ENCODE measurements at places on chromosomes 11 and 22.

DNA sequence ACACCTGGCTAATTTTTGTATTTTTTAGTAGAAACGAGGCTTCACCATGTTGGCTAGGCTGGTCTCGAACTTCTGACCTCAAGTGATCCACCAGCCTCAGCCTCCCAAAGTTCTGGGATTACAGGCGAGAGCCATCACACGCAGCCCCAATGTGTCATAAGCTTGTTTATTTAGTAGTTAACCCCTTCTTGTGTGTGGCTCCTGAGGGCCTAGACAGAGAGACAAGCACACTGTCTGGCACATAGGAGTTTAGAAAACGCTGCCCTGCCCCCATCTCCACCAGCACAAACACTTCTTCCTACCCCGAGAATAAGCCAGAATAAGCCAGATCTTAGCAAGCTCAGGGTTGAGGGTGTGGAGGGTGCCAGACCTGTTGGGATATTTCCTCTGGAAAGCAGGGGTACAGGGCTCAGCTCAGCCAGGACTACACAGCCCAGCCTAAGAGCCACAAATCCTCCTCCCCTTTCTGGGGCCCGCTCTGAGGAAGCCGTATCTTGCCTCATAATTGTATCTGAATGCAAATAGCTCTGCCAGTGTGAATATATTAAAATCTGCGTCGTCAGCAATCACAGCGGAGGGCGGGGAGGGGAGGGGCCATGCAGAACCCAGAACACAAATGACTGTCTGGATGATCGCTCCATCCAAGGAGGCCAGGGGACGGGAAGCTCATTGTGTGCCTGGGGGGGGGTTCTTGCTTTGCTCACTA is 247.3 kb downstream of the MN1 start:
- DNase-seq, result no peak

DNA sequence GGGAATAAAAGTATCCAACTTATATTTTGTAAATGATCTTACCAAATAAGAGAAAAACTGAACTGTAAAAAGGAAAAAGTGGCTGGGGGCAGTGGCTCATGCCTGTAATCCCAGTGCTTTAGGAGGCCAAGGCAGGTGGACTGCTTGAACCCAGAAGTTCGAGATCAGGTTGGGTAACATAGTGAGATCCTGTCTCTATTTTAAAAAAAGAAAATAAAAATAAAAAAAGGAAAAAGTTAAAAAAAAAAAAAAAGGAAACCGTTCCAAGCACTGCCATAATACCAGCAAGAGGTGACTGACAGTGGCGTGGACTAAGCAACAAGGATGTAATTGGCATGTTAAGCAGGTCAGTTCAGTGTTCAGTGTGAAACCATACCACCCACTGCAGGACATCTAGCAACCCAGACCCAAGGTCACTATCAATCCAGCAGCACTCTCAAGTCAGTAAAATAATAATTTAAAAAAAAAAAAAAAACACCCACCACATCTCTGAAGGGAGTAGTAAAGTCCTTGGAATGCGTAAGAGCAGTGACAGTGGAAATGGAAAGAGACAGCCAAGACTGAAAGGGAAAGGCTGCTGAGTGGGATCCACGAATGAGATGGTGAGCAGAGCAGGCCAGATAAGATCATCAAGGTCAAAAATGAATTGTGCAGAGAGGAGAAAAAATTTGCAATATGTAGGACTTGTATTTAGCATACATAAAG is 43.6 kb downstream of the MAPK1 start:
- DNase-seq, result no peak

DNA sequence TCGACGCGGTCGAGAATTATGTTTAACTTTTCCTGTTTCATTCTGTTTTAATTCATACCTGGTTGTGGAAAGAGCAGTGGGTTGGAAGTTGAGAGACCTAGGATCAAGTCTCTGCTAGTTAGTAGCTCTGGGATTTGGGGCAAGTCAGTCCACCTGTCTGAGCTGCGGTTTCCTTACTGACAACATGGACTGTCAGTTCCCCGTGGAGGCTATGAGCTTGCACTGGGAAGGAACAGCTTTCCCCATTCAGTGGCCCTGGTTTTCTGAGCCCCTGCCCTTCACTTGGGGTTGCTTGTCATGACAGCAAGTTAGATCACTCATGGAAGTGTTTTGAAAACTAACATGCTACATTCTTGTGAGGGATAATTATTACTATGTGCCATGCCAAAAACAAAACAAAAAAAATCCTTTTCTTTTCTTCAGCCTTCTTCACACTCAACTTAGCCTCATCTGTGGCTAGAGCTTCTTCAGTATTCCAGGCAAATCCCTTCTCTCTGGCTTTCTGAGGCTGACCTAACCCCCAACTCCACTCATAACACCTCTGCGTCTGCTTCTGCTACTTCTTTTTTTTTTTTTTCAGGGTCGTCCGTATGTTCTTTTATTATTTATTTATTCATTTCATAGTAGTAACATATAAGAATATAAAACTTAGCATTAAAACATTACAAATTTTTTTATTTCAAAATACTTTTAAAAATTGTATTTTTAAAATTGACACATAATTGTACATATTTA is 43.0 kb upstream of the ZBED5 start:
- DNase-seq, result no peak

DNA sequence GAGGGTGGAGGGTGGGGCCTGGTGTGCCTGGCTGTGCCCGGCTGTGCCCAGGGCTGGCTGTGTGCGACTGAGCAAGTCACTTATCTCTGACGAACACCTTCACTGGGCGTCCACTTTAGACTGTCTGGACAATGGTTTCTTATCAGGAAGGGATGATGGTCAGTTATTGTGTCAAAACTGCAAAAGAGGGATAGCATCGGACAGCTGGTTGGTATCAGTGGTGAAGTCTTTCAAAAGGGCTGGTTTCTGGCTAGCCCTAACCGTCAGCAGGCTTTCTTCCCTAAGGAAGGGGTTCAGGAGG is 4.1 kb upstream of the MGAT3 start:
- no peak for DNase-seq

GRCh38 chr11:117315285-117316196 is 515 bp downstream of the BACE1 start:
- no peak for DNase-seq

GRCh38 chr22:25569983-25570382 is 5.5 kb downstream of the GRK3 start:
- no peak for DNase-seq

DNA sequence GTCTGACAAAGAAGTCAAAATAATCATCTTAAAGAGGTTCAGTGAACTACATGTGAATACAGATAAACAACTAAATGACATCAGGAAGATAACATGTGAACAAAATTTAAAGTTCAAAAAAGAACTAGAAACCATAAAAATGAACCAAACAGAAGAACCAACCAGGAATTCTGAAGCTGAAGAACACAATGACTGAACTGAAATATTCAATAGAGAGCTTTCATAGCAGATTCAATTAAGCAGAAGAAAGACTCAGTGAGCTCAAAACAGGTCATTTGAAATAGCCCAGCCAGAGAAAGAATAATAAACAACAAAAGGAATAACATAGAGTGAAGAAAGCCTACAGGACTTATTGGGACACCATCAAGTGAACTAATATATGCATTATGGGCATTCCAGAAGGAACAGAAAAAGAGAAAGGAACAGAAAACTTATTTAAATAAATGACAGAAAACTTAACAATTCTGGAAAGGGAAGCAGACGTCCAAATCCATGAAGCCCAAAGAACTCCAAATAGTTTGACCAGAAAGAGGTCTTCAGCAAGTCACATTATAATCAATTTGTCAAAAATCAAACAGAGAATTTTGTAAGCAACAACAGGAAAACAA is 11.0 kb upstream of the SLC36A4 start:
- DNase-seq, result no peak

DNA sequence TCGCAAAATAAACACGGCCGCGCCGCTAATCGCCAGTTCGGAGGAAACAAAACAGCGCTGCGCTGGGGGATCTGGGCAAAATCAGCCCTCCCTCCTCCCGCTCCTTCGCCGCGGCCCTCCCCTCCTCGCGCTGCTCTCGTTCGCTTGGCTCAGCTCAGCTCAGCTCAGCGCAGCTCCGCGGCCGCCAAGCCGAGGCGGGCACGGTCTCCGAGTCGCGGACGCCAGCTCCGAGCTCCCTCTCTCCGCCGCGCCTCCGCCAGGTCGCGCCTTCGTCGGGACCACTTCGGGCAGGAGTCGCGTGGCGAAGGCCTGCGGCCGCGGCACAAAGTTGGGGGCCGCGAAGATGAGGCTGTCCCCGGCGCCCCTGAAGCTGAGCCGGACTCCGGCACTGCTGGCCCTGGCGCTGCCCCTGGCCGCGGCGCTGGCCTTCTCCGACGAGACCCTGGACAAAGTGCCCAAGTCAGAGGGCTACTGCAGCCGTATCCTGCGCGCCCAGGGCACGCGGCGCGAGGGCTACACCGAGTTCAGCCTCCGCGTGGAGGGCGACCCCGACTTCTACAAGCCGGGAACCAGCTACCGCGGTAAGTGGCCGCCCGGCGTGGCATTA is at the start of gene SPON1:
Gene SPON1 (plus strand): TSS at position 162 of the 607 bp plus-strand sequence. CDS start 182 bp downstream, at position 344.
- DNase-seq, result no peak

GRCh38 chr11:45881708-45882368 is 3.6 kb upstream of the MAPK8IP1 start:
- DNase-seq, result no peak

- DNase-seq, result no peak
These were observed 18.5 kb downstream of the FIBIN start for GRCh38 chr11:27012234-27012921.

DNA sequence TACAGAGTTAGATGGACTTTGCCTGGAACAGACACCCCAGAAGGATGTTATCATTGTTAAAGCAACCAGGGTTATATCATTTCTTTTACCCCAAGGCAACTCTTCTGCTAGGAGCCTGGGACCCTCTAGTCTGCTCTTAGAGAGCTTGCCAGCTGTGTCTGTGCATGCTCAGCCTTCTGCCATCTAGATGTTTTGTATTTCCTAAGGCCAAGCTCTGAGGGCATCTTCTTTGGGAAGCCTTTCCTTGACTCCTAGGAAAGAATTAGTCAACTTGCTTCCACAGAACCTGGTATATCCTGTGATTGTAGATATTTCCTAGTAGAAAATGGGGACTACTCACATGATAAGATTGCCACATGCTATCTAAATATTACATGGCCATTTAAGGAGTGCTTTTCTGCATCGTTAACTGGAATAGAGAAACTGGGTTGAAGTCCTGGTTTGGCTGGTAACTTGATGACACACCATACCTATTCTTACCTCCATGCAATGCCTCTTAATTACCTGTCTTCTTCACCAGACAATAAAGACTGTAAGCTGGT is 87.6 kb downstream of the STIM1 start:
- no peak for DNase-seq

GRCh38 chr11:64238999-64239398 is 1.9 kb upstream of the FKBP2 start:
- DNase-seq, result no peak

- DNase-seq, result no peak
These were observed 72.4 kb upstream of the BIRC3 start for GRCh38 chr11:102244681-102245409.
